ENCODE measurements at places on chromosomes 5 and 9.

- DNase-seq, result no peak
These were observed 248.7 kb downstream of the LURAP1L start for GRCh38 chr9:13023498-13023897.

DNA sequence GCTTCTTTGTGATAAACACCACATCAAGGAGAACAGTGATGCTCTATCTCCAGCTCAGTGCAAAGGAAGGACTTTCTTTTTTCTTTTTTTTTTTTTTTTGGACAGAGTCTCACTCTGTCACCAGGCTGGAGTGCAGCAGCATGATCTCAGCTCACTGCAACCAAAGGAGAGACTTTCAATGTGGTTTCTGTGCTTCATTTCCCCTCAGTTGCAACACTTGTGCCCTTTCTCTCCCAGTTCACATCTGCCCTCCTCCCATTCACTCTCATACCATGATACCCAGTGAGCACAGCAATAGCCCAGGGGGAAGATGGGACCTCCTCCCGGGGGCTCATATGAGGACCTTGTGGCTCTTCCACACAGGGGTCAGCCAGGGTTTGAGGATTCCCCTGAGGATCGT is 110.0 kb downstream of the MTRR start:
- DNase-seq, result no peak

- no peak for DNase-seq
These were observed 1.8 kb upstream of the DAB2IP start for GRCh38 chr9:121649476-121650216.

GRCh38 chr5:97405941-97406340 is 222.9 kb upstream of the RIOK2 start:
- DNase-seq, result no peak

DNA sequence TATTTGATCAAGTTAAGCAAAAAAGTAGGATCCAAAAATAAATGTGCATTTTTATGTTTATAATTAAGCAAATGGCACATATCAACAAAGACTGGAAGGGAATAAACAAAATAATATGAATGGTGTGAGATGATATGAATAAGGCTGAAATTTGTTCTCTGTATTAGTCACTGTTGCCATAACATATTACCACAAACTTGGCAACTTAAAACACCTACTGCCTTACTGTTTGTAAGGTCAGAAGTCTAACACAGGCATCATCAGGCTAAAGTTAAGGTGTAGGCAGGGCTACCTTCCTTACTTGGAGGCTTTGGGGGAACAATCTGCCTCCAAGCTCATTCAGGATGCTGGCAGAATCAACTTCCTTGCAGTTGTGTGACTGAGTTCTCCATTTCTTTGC is 19.3 kb downstream of the PGGT1B start:
- no peak for DNase-seq

- no peak for DNase-seq
These were observed 7.8 kb upstream of the VLDLR start for GRCh38 chr9:2613730-2614271.

GRCh38 chr9:137588311-137588710 is 2.0 kb downstream of the ZMYND19 start:
- no peak for DNase-seq

DNA sequence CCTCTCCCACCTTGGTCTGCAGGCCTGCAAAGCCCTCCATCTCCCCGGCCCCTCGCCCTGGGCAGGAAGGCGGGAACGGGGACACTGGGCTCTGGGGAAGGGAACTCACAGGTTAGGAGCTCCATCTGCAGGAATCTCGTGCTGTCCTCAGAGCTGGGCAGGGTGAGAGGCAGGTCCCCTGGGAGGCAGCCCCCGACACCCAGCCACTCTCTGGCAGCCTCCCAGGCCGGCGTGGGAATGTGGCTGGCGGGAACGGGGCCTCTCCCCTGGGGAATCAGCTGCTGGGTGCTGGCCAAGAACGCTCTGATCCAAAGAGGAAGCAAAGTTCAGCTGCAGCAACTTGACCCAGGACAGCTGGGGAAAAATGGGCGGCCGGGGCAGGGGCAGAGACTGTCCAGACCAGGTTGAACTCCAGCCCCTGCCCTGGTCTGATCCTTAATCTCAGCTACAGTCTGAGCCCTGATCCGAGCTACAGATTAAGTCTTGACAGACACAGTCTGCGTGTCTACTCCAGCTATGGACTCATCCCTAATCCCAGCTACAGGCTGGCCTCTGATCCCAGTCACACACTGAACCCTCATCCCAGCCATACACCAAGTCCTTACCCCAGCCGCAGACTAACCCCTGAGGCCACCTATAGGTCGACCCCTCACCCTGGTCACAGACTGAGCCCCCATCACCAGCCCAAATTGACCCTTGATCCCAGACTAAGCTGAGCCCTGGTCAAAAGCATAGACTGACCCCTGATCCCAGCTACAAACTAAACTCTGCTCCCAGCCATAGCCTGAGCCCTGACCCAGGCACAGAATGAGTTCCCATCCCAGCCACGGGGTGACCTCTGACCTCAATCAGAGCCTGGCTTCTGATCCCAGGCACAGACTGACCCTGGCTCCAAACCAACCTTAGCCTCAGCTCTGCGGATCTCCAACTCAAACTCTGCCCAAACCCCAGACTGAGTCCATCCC is 37.3 kb upstream of the EGFL7 start:
- DNase-seq, result peak; percentile 62

GRCh38 chr5:90949469-90950358 is 391.1 kb downstream of the ADGRV1 start:
- no peak for DNase-seq

DNA sequence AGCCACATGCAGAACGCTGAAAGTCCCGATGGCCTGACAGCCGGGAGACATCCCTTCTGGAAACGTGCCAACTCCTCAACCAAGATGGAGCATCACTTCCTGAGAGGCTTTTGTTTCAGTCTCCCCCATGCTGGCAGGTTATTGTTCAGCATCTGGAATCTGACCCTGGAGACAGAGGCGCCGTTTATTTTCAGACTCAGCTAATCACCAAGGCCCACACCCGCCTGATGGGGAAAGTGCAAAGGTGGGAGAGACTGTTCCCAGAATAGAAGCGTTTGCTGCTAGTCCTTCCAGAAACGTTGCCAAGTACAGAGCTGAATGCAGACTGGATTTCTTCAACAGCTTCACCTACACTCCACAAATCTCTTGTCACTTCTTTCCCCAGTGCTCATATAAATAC is 41.8 kb upstream of the S1PR3 start:
- peak; percentile 95 for DNase-seq

GRCh38 chr9:91884696-91885687 is 65.0 kb downstream of the ROR2 start:
- no peak for DNase-seq

DNA sequence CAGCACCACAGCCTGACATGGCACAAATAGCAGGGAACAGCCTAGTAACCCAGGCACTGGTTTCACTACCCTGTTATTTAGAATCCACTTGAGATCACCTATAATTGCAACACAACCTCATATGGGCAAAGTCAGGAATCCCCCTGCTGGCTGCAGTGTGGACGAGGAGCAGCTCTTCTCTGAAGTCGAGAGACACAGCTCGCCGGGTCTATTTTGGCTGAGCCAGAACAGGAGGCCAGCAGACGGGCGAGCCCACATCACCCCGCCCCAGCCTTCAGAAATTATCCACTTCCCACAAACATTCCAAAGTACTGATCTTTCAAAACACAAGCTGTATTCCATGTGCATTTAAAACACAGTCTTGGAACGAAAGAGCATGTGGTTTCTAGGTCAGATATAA is 179.0 kb downstream of the ROR2 start:
- peak; percentile 49 for DNase-seq

DNA sequence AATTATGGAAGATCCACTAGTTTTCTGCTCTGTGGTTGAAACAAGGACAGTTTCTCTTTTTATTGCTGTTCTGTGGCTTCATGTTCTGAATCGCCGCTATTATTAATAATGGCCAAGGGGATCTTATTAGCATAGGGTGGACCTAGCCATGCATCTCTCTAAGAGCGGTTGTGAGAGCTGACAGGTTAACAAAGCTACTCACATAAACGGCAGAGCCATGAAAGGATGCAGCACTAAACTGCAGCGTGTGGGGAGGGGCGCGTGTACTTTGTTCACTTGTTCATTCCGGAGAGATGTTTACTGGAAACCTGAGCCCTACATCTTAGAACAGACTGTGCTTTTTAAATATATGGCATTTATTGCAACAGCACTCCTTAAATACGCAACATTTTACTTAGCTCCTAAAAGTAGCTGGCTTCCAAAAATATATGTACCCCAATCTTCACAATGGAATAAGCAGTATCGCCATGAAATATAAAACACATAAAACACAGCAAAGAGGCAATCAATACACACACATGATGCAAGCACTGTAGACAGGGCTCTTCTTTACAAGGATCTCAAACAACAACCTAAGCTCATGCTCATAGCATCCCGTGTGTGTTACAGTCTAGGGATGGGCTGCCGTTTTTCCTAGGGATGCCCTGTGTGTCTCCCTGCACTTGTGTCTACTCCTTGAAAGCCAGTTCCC is 424.6 kb downstream of the MED10 start:
- no peak for DNase-seq

DNA sequence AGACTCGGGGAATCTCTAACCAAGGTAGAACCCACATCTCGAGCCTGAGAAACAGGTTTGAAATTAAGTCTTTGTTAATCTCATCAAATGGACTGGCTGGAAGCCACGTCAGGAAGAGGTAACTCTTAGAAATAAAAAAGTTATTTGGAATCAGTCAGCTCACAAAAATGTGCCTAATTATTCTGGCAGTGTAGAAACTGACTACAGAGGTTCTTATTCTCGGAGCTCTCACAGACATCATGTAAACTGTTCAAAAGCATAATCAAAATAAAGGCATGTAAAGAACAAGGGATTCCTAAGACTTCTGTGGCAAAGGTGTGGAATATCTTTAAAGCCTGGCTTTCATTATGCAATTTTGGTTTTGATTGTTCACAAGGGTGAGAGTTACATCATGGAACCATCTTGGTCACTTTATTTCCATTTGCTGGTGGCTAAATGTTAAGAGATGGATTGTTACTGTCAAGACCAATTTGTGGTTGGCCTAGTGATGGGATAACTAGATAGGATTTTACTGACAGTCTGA is 85.1 kb downstream of the OTULIN start:
- DNase-seq, result no peak

GRCh38 chr9:38626006-38626405 is 5.6 kb upstream of the ANKRD18A start:
- no peak for DNase-seq

DNA sequence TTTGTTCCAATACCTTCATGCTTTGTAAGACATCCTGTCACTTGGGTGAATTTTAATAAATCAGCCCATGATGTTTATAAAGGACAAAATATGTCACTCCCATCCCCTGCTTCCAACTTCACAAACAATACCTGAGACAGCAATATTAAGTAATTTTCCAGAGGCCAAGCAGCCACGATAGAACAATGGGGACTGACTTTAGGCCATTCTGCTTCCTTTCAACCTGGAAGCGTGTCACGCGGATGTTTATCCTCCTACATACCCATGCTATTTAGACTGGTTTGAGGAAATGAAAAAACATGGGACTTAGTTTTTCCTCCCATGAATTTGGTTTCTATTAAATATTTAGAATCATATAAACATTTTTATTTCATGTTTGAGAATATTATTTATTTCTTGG is 82.9 kb downstream of the GRAMD2B start:
- DNase-seq, result no peak

DNA sequence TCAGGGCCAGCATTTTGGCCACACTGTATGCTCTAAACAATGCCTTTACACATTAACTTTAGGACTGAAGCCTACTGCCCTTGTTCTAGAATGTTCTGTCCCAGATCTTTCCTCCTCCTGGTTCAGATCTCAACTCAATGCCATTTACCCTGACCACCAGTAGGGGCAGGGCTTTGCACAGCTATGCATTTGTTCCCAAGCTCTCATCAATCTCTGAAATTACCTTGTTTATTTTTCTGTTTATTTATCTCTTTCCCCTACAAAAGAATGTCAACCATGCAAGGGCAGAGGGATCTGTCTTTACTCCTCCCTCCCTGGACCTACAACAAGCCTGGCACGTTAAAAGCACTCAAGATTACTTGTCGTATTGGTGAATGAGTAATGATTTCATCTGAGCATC is 612.9 kb downstream of the BNC2 start:
- DNase-seq, result no peak

DNA sequence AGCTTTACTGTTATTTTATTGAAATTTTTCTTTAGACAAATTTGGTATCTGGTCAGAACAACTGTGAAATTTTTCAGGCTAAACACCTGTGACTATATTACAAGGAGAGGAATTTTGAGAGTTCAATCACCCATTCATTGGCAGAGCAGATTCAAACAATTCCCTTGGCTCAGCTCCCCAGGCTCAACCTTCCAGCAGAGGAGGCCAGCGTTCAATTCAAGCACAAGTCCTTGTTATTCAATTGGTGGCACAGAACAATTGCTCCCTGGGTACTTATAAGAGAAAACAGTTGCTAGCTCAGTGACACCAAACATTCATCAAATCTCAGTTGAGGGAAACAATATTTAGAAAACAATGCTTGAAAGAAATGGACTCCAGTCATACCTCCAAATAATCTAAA is 83.3 kb downstream of the SUSD1 start:
- no peak for DNase-seq

GRCh38 chr5:77133061-77133758 is 46.1 kb upstream of the ZBED3 start:
- no peak for DNase-seq

- no peak for DNase-seq
These were observed 30.9 kb downstream of the KCTD16 start for GRCh38 chr5:144201588-144201987.

DNA sequence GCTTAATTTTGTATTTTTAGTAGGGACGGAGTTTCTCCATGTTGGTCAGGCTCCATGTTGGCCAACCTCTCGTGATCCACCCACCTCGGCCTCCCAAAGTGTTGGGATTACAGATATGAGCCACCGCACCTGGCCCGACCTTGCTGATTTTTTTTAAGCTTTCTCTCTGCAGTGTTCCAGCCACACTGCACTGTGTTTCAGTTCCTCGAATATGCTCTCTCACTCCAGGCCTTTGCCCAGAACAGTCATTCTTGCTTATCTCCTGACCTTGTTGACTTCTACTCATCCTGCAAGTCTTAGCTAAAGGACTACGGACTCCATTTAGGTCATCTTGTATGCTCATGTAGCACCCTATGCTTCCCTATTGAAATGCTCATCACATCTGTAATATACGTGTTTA is 3.3 kb downstream of the SNAPC3 start:
- DNase-seq, result no peak

GRCh38 chr5:55306641-55307382 is 682 bp downstream of the DHX29 start:
- no peak for DNase-seq

- peak; percentile 16 for DNase-seq
These were observed 281.6 kb downstream of the CRB2 start for GRCh38 chr9:123637606-123637944.

DNA sequence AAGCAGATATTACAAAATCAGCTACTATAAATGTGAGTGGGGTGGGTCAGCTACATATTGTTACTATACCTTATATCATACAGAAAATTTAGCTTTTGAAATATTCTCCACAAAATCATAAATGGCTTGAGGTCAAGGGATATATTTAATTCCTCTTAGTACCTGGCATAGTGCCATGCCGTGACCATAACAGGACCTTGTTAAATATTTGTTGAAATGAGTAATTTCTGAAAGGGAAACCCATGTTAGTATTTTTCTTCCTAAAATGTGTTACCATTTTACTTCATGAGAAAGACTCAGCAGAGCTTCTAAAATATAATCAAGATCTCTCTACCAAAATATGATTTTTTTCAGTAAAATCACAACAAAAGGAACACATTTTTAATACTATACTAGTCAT is 14.8 kb downstream of the ATP10B start:
- no peak for DNase-seq

- no peak for DNase-seq
These were observed 27.2 kb downstream of the ENC1 start for GRCh38 chr5:74613283-74613682.

Measured in right lung (tissue), 10 donors.